Left hindlimb (tissue), 1 donor: ENCODE measurements at places on chromosomes 5 and 9.

GRCh38 chr9:20504930-20505329 lies 117.4 kb downstream of the MLLT3 start:
- no peak for DNase-seq

GRCh38 chr9:112621018-112621655 lies 96.8 kb downstream of the INIP start:
- DNase-seq = no peak

DNA sequence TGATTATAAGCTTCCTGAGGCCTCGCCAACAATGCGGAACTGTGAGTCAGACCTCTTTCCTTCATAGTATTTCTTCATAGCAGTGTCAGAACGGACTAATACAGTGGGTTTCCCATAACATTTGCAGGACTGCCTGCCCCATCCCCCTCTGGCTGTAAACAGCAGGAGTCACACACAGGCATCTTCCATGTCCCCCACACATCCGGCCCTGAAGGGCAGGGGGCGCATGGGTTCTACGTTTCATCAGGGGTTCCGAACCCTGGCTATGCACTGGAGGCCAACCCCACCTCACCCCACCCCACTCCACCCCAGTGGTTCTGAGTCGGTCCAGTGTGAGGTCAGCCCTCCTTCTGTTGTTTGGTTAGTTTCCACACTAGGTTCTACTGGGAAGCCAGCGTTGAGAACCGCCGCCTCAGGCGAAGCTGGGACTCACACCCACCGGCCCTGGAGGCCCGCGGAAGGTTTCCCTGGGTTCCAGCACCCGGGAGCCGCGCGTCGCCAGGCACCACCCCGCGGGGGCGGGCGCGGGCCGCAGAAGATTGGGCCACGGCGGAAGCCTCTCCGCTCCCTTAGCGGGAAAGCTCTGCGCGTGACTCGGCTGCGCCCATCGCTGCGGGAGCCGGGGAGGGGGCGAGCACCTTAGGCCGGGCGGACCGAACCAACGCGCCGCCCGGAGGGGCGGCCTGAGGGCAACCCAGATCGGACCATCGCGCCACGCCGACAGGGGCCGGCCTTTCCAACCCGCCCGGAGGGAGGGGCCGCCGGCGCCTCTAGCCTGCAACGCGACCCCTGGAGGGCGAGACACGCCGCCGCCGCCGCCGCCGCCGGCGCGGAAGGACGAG lies at the start of gene RUSC2:
Gene RUSC2 (plus strand): TSS at position 799 of the 842 bp plus-strand sequence. CDS start 56,411 bp downstream, outside the sequence.
- peak; percentile 91 for DNase-seq

- DNase-seq = no peak
These were observed 163.3 kb upstream of the DAPK1 start for GRCh38 chr9:87334366-87334765.

GRCh38 chr5:137350791-137351190 lies 148.3 kb downstream of the SPOCK1 start:
- DNase-seq = no peak

GRCh38 chr5:64165500-64166200 lies at the start of gene RNF180:
RNF180 (plus strand) TSS chr5:64165843; CDS start chr5:64200808, 34,965 bp downstream.
- peak; percentile 68 for DNase-seq
